ENCODE measurements at places on chromosomes 13 and 19.

DNA sequence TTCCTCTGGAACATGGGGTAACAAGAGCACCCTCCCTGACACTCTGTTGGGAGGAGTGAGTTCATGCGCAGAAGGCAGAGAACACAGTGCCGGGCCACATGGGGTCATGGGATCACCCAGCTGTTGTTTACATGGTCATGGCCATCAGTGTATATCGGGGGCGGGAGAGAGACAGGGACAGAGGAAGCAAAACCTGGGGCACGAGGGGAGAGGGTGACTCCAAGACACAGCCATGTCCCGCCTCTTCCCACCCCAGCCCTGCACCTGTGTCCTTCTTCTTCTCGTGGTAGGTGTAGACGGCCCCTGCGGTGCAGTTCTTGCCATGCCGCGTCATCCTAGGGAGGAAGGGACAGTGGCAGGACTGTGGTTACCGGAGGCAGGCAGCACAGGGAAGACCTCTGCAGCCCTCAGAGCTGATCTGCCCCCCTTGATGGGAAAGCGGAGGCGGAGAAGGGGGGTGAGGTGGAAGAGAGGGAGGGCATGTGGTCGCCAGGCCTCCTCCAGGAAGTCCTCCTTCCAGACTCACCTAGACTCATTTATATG is 19.9 kb downstream of the NOSIP start:
- DNase-seq = no peak

DNA sequence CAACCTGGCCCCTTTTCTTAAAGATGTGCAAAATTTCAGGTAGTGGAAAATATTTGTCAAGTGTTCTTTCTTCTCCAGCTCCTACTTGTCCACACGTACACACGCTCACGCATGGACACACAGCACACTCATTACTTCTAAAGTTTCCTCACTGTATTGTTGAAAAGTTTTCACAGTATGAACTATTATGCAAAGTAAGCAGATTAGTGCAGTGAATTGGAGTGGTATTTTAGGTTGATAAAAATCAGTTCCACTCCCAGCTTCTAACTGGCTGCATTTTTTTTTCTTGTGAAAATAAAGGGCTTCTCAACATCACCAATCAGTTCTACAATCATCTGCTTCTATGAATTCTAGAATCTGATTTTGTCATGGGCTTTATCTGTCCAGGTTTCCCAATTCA is 264.5 kb downstream of the DCT start:
- no peak for DNase-seq

DNA sequence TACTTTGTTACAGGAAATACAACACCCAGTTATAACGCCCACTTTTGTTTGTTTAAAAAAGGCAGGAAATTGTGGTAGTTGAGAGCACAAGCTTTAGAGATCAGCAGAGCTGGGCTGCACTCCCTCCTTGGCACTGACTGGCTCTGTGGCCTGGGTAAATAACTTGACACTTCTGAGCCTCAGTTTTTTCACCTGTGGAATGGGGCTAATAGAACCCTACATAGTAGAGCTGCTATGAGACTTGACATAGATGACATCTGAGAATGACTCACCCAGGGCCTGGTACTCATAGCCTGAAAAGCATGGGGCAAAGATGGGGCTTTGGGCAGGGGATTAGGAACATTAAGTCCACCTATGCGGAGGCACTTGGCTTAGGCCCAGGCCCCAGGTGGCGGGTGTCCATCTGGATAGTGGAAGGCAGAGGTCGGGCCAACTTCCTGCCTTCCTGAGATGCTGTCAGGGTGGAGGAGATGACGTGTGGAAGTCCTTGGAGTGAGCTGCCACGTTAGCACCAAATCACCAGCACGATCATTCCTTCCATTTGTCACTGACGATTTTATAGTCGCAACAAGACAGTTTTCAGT is 159.1 kb downstream of the KATNAL1 start:
- no peak for DNase-seq

DNA sequence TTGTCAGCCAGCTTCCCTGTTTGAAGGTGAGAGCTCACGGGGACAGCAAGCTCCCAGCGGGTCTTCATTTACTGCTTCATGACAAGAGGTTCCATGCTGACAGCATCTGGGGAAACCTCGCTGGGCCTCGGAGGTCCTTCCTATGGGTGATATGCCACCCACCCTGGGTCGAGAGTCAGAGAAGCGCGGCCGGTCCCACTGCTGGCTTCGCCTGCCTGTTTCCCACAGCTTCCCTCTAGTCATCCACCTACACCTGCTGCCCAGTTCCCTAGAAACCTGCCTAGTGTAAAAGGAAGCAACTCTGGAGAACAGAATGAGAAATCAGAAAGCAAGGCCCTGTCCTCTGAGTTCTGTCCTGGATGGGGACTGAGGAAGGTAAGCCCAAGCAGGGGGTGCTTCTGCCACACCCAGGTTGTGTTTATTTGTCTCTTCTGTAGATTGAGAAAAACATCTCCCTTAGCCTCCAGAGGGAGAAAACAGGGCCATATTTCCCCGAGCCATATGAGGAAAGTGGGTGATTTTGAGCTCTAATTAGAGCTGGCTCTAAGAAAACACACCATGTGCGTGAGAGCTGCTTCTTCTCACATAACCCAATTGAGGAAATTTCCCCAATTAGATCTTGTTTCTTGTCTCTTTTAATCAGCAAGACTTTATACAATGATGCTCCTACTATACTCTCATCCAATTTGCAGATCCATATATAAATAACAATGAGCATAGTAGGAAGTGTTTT is 504.3 kb downstream of the IRS2 start:
- no peak for DNase-seq

- DNase-seq = no peak
Observed at GRCh38 chr19:18637673-18638630, 1.1 kb downstream of the KLHL26 start.

GRCh38 chr13:28545583-28546333 is 50.8 kb upstream of the FLT1 start:
- DNase-seq = no peak

Measured in NCI-H1105 treated with DMSO at 0.1 percent for 48 hours (cell line).